ENCODE measurements at places on chromosomes 4 and X.

GRCh38 chr4:93466446-93466845, 362.1 kb upstream of the ATOH1 start:
- peak; percentile 56 for DNase-seq

DNA sequence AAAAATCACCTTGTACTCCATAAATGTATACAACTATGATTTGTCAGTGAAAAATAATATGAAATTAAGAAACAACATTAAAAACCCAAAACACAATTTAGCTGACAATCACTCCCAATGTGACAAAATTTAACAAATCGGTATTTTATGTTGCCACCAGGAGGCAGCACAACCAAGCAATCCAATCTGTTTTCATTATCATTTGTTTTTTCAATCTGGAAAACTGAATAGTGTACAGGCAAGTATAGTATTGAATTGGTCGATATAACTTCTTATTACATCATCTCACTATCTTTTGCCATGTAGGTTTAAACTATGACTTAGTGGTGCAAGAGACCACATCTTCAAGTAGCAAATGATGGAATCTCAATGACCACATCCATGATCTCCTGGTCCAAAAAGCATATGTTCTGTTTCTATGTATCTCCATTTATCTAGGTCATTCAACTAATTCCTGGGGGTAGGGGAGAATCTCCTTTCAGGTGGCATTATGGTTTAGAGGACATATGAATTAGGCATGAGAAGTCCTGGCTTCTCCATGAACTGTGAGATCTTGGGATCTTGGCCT, 112.9 kb upstream of the AGA start:
- DNase-seq, result no peak

DNA sequence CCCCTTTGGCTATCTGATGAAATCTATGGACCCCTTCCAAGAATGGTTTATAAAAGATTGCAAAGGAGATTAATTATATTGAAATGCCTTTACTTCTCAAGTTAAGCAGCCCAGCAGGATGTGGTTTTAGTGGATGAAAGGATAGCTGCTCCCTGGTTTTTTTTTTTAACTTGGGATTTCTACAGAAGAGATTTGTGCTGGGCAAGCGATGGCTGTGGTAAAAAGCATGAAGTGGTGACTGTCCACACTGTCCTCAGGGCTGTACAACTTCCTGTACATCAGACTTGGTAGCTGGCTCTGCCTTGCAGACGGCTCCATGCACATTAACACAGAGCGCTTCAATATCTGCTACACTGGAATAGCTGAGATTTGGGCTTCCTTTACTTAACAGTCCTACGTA, 321.7 kb downstream of the DHX15 start:
- DNase-seq, result no peak

DNA sequence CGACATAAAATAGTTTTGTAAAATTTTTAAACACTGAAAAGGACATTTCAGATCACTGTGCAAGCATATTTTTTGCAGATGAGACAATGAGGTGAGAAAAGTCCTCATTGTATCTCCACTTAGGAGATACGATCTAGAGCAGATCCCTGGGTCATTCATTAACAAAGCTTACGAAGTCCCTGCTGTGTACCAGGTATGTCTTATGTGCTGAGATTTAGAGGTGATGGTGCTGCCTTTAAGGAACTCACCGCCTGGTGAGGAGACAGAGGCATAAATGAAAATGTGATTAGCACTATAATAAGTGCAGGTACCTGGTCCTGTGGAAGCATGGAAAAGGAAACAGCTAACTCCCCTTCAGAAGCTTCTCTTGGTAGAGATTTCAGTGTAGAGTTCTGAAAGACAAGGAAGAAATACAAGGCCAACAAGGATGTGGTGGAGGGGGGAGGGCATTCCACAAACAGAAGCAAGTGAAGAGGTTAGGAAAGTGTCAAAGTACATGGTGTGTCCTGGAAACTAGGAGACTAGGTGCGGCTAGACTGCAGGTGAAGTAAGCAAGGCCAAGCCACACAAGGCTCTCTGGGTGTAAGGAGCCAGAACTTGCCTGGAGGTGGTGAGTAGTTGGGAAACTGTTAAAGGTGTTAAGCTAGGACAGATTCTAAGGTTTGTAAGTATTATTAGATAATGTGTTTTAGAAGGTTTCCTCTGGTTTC, 1.5 kb upstream of the NDNF start:
- no peak for DNase-seq

All from ecto neural progenitor cell (in vitro differentiated cells).